Activated T-cell treated with anti-CD3 and anti-CD28 coated beads, Interleukin-2, amount 50 U/mL, for 4 hours (primary cell): ENCODE measurements at places on chromosomes 6 and 20. TPM values are rescaled to one million over a fixed set of nuclear protein-coding genes. Genes with fewer than 3 reads are reported as not detected.
A peak's percentile ranks its signal among the peaks of the same experiment; 100 is the strongest.

GRCh38 chr20:23205211-23205610 lies 119.1 kb upstream of the CD93 start:
- no peak for DNase-seq

DNA sequence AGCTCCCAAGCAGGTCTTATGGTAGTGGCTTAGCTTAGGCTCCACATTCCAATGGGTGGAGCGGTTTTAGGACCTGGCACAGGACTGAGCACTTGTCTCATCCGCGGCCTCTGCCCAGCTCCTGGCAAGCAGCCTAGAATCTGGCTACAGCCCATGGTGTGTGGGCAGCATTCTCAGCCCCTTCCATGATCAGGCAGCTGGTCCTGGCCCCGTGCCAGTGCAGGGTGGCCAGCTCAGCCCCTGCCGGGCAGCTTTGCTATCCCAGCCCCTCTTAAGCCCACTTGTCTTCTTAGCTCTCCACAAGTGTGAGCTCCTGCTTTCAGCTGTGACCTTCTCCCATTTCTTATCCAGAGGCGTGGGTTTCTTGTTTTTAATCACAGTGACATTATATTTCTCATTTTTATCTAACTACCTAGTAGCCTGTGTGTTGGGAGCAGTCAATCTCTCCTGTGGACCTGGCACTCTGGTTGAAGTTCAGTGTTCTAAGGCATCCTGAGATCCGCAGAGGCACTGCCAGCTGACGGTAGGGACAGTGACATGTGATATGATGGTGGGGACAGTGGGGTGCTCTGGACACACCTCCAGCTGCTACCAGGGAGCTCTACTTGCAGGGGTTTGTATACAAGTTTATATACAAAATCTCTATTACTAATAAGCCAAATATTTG lies 119.9 kb upstream of the PRND start:
- DNase-seq, result no peak

- no peak for DNase-seq
Observed at GRCh38 chr6:39266782-39267355, 37.6 kb upstream of the KCNK5 start.

- no peak for DNase-seq
Observed at GRCh38 chr20:23744817-23745216, 5.9 kb downstream of the CST1 start.

DNA sequence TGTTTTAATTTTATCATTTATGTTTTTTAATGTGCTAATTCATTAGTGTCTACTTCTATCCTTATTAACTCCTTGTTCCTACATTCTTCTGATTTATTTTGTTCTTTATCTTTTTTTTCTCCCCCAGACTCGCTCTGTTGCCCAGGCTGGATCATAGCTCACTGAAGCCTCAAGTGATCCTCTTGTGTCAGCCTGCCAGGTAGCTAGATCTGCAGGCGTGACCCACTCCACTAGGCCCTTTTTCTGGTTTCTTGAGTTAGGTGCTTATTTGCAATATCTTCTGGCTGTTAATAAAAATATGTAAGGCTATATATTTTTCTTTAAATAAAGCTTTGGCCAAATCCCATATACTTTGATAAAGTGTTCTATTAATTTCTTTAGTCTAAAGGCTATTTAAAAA lies 2.8 kb downstream of the TAF11 start:
- DNase-seq, result no peak

DNA sequence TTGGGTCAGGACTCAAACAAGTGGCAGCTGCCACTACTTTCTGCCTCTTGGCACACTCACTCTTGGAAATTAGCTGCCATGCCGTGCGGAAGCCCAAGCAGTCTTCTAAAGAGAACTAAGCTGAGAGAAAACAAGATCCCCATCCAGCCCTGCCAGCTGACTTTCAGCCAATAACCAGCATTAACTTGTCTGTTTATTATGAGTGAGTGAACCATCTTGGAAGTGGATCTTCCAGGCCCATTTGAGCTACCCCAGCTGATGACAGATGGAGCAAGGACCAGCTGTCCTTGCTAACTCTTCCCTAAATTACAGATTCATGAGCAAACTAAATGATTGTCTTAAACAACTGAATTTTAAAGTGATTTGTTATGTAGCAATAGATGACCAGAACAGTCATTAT lies 73.9 kb upstream of the RBM24 start:
- DNase-seq, result no peak

DNA sequence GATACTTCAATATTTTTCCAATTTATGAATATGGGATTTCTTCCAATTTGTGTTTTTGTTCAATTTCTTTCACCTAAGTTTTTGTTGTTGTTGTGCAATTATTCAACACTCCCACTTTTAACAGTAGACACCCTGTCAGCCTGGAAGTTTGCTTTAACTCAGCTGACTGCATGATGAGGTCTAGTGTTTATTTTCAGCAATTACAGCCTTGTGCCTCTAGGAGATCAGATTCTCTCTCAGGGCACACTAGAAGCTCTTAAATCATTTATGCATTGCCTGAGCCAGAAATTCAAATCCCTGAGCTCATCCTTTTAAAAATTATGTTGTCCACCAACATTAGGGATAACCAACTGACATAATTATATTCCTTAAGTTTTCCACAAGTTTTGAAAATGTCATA lies 85.7 kb downstream of the MRAP2 start:
- DNase-seq, result no peak

DNA sequence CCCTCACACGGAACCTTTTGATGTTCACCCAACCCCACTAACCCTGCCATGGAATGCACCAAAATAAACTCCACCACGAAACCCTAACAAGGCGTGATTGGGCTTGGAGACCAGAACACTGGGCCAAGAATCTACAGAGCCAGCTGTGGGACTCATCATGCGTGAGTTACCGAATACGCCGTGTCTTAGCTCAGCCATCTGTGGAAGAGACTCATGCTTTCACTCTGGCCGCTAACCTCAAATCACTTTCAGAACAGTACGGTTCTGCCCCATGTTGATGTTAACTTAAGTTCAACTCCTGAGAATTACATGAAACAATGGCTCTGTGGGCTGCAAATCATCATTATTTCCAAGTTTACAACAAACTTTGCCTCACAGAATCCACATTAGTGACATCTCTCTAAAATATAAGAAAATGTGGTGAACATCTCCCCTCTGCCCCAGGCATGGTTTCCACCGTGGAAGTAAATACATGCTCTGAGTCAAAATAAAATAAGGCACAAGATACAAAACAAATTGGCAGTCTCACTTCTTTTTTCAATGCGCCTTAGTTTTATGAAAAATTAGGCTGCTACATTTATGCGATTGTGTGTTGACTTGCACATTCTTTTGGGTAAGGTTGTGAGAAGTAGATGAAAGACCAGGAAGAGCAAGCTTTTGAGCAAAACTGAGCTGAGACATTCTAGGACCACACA lies 308.9 kb upstream of the EXOC2 start:
- no peak for DNase-seq

DNA sequence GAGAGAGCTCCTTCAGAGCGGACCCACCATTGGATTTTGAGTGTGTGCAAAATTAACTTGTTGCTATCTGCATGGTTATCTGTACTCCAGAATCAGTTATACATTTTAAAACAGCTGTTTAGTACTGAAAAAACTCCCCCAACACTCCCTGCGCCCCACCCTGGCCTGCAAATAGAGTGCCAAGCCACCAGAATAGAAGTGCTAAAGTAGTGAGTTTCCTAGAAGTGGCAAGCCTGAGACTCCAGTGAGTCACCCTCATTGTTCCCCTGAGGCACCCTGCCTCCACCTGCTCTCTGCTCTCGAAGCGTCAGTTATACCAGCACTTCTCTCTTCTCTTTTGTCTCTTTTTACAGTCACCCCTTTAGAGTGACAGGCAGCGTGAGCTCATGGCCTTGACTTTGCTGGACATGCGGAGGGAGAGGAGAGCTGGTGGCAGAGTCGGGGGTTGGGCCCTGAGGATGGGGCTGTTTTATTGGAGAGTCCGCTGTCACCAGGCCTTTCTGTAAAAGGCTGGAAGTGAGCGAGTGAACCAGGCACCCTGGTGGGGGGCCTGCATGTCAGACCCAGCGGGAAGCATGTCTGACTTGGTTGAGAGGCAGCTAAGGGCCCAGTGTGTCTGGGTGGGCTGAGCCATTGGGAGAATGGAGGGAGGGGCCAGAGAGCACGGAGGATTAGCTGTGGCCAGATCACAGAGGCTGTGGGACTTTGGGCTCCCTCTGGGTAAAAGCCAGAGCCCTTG lies 10.4 kb downstream of the IGF2R start:
- DNase-seq, result peak; percentile 62

DNA sequence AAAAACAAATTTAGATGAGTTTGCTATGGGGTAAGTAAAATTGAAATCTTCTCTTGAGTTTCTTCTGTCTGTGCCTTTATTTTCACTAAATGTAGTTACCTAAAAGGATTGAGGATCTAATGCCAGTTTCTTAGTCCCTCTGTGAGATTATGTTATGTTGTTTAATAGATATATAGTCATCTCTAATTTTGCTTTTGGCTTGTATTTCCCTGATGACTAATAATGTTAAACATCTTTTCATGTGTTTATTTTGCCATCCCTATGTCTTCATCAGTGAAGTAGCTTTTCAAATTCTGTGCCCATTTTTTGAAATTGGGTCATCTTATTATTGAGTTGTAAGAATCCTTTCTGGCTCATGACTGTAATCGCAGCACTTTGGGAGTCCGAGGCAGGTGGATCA lies 13.7 kb downstream of the QRSL1 start:
- DNase-seq, result no peak

GRCh38 chr6:21769968-21770367 lies 176.4 kb downstream of the SOX4 start:
- no peak for DNase-seq

DNA sequence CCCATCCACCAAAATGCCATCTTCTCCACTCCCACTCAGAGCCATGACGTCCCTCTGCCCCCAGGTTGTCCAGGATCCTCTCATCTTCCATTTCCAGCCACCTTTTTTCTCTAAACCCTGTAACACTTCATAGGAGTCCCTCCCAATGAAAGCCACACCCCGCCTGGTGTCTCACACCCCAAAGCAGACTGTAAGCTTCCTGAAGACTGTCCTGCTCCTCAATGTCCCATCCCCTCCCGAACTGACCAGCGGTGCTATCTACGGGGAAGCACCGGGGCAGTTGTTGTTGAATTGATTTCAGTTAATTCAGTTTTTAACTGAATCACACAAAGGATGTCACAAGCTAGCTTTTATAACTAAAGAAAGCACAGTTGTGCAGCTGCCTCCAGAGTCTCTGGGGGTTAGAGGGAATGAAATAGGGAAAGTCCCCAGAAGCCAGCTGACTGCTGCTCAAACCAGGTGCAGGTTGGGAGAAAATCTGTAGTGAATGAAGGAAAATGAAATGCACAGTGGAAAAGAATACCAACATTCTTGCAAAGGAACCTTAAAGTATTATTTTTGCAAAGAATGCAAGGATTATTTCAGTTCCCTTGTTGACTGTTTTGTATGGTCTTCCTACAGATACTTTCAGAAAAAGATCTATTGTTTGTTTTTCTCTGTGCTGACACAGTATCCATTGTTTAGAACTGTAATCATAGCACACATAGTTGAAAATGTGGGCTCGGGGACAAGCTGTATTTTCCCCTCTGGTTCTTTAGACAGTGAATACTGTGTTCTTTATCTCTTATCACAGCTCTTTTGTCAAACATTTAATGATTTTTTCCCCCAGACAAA lies 222.6 kb upstream of the QKI start:
- no peak for DNase-seq

DNA sequence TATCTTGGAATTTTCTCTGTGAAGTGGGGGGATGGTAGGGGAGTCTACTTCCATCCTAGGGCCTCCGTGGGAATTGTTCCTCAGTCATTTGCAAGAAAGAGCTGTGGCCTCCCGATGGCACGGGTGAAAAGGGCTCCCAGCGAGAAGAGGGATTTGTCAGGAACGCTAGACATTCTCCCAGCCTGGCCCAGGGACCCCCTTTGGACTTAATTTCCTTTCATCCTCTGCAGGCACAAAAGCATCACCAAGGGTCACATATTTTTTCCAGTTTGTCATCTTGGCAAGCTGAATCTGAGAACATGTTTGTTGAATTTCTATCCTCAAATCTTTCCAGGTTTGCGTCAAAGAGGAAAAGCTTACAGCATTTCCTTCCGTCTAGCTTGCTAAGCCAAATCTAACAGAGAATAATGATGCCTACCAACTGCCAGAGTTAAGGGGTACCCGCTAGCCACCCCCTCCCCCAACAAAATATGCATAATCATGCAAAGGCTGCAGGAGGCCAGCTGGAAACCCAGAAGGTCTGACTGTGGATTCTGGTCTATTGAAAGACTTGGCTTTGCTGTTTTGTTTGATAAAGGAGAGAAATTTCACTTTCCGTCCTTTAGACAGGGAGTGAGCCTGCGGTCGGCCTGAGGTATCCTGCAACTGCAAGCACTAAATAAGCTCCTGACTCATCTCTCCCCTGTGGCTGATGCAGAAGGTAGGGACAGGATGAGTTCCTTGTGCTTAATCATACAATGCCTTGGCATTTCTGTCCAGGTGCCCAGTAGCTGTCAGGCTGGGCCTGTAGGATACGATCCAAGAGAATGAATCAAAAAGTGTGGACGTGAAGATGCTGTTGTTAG lies 23.1 kb downstream of the PSMG4 start:
- no peak for DNase-seq

DNA sequence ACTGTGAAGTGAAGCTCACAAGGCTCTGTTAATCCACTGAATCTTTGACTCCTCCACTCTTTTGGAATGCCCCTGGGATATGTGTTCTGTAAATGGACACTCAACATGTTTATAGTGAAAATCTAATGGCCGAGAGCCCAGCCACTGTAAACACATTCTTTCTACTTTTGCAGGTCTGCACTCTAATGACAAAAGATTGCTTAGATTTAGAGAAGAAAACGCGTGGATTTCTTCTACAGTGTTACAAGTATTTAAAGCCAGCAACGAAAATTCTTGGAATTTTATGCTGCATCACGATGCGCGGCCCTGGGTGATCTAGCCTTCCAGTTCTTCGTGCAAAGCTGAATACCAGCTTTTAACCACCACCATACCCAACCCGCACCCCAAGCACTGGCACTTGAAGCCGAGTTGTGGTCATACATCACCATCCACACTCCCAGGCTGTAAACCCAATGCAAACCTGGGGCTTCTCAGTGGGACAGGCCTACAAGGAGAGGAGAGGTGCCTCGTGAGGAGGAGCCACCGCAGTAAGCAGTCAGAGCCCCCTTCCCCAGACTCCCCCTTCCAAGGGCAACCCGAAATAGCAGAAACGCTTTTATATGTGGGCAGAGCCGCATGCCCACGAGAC lies 3.7 kb upstream of the FOXO3 start:
- no peak for DNase-seq

- no peak for DNase-seq
Observed at GRCh38 chr6:33173535-33174180, 18.6 kb downstream of the COL11A2 start.

DNA sequence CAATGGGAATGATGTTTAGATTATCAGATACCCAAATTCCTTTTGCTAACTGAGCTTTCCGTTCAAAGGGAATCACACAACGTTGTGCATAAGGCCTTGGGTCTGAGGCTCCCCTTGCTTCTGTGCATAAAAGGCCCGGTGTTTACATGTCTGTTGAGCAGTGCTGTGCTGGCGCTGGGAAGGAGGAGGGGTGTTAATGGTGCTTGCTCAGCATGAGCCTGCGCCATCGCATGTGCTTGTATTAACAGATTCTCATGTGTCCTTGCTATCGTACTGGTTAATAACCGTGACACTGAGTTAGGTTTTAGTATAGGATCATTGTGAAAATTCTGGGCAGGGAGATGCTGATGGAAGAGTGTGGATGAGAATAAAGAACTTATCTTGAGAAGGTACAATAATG lies 62.3 kb upstream of the TRAF3IP2 start:
- DNase-seq, result no peak

WFDC10A gene
- total RNA-seq, result not detected

RNF182 gene
- 0.08 TPM for total RNA-seq

GNMT gene
- total RNA-seq, result 0.71 TPM

HAO1 gene
- not detected for total RNA-seq

OR2B6 gene
- total RNA-seq, result not detected

PLCB1 gene
- total RNA-seq, result 6.0 TPM

RNF217 gene
- 0.90 TPM for total RNA-seq

TNFAIP3 gene
- total RNA-seq, result 441 TPM

LHFPL5 gene
- not detected for total RNA-seq

CST4 gene
- total RNA-seq, result not detected
